Activated CD8-positive, alpha-beta T cell treated with anti-CD3 and anti-CD28 coated beads, Interleukin-2, amount 10 ng/mL, durations not matched to agents 7 days and 5 days (primary cell): ENCODE measurements at places on chromosomes 2 and 18.
A peak's percentile ranks its signal among the peaks of the same experiment; 100 is the strongest.

DNA sequence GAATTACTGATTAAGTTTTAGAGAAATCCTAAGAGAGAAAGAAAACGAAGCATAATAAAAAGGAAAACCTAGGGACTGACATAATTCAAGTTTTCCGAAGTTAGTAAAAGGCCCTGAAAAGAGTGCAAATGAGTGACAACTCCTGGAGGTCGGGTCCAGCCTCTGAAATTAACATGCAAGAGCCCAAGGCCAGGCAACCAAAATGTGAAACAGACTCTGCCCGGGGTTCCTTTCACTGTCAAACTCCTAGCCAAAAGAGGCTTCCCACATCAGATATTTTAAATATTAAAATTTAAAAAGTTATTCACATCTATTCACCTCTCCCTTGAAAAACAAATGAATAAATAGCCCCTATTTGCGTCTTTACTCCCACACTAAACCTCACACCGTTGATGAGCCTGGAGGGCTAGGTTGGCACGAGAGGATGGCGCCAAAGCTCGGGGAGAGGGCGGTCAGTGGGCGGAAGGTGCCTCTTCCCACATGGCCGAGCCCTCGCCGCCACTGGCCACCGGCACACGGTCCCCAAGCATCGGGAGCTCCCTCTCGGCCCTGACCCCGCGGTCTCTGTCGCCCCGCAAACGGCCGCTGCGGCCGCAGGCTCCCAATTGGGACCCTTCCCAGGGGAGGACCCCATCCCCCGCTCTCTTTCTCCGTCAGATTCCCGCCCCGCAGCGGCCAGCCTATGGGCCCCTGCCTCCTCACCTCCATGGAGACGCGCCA is 630 bp downstream of the PPM1G start:
- peak; percentile 45 for DNase-seq

DNA sequence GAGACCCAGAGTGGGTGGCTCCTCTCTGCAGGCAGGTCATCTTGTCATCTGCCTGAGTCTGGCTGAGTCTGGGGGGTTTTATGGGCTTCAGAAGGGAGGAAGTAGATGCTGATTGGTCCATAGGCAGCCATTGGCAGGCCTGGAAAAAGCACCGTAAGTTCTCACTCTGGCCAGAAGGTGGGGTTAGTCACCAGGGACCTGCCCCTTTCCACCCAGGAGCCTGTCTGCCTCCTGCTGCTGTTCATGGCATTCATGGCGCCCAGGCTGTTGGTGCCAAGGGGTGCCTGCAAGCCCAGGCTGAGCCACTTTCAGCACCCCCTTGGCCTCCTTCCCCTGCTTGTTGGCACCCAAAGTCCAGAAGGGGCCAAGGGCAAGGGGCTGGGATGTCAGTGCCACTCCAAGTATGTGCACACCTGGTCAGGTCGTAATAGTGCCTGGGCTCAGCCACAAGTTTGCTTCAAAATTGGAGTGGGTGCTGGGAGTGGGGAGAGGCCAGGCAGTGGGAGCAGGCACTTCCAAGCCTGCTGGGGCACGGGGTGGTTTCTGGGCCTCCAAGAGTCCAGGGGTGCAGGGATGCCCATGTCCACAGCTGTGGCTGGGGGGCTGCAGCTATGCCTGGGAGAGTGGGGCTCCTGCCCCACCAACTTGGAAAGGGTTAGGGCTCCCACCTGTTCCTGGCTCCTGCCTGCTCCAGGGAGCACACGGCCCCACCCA is 178.1 kb downstream of the FAM210A start:
- no peak for DNase-seq

- peak; percentile 42 for DNase-seq
Measured at GRCh38 chr2:218010140-218010983, 7.6 kb upstream of the TNS1 start.

GRCh38 chr2:200184748-200185627 is 121.5 kb upstream of the SPATS2L start:
- no peak for DNase-seq

- no peak for DNase-seq
Measured at GRCh38 chr2:152464851-152465470, 130.0 kb downstream of the FMNL2 start.

DNA sequence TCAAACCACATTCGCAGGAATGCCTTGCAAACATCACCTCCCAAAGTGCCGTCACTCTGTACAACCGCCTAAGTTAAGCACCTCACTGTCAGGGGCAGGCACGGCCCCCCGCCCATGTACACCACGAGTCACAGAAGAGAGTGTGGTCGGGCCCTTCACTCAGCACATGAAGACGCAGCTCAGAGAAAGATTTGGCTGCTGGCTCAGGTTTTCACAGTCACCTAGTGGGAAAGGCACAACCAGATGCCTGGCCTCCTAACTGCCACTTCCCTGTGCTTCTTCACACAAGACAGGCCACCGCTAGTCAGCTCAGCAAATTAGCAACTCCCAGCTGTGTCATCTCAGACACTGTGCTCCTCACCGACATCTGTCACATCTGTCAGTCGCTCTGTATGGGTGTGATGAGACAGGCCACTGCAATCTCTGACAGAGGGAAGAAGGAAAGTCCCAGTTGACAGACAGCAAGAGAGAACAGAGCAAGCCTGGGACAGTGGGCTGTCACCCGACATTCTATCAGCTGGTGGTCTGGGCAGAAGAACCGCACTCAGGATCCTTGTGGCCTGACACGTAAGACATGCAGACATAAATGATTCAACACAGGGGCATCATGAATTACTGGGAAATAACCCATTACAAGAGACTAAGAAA is 60.8 kb downstream of the CRACDL start:
- DNase-seq: no peak

- DNase-seq: no peak
Measured at GRCh38 chr2:84964406-84965191, 6.4 kb upstream of the KCMF1 start.

DNA sequence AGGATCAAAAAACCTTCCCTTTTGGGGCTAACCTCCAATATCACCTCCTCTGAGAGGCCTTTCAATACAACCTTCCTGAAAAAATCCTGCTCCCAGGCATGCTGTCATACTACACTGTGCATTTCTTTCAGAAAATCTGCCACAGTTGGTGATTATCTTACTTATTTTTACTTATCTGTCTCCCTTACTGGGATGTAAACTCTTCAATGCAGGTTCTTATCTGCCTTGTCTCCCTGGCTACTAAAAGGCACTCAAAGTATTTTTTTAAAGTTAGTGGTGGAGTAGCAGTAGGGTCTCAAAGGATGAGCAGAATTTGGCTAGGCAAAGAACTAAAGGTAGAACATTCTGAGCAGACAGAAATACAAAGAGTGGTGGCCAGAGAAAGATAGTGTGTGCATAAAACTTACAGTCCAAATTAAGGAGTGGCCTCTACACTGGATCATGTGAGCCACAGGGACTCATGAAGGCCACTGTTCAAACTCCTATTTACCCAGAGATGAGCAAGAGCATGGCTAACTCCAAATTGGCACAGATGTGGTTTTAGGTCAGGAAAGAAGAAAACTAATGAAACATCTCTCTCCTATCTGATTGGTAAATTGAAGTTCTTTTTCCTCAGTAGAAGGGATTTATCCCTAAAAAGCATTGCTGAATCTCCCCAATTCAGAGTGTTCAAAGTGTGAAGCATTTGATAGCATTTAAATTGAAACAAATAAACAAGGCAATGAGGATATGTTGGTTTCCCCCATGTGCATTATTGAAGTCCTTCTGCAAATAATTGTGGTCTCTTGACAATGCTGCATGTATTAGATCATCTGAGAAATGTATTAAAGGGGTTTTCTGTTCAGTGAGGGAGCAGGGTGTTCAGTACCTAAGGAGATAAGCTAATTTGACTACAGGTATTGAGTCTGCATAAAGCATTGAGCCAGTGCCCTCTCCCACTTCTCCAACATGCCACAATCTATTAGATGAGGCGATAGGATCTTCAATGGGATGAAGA is 285.5 kb downstream of the MREG start:
- no peak for DNase-seq

DNA sequence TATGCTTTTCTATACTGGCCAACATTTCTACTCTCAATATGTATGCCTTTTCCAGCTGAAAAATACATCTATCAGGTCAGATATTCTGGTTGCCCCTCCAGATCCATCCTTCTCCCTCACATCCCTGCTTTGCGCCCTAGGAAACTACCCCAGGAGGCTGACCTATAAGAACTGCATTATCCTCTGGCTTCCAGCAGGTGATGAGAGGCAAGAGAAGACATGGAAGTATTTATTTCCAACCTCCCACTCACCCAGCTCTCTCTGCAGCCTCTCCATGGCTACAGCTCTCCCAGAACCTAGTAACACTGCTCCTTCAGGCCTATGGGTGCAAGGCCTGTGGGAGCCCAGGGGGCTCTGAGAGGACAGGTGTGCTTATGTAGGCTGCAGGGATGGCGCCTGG is 42.9 kb downstream of the ARID5A start:
- no peak for DNase-seq

DNA sequence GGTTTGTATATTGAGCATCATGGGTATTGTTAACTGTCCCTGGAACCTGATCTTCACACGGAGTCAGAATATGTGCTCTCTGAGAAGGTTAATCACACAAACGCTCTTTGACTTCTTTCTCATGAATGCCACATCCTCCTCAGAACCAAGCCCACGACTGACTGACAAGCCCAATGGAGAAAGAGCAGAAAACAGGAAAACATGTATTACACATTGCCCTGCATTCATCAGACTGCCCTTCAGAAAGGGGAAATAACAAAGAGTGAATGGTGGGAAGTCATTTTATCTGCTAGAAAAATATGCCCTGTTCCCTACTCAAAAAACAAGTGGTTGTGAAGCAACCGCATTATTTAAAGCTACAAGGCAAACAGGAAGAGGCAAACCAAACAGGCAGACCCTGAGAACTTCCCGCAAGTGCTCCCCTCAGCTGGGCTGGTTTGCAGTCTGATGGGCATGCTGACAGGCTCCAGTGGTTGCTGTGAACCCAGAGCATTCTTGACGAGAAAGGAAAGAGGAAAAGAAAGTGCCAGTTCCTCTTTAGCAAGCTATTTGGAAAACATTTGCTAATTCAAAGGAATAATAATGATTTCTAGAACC is 172.9 kb upstream of the SETBP1 start:
- DNase-seq: peak; percentile 66

- no peak for DNase-seq
Measured at GRCh38 chr2:71742953-71743601, 289.7 kb downstream of the DYSF start.

DNA sequence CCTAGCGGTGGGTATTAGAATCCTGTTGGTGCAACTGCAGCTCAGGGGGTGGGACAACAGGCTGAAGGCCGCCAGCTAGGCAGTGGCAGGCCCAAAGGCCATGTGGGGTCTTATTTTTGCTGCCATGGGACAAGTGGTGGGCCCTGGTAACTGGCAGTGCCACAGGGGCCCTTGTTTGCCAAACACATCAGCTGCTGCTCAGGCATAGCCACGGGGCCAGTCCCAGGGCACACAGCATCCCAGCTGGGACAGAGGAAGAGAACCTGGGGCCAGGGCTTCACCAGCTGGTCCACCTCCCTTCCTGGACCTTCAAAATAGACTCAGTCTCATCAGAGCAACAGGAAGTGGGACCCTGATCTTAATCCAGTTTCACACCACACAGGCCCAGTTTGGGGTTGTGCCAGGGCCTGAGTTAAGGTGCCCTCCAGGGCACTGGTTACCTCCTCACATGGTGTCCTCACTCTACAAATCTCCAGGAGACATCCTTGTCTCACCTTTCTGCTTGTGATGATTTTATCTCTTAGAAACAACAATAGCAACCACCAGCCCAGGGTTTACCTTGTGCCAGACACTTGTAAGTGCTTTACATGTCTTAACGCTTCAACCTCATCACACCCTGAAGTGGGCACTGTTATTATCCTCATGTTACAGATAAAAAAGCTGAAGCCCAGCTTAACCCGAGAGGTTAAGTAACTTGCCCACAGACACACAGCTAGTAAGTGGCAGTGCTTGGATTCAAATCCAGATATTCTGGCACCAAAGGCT is 98.5 kb downstream of the GYPC start:
- DNase-seq: no peak

GRCh38 chr18:53281406-53281805 is 941.4 kb downstream of the DCC start:
- DNase-seq: no peak

DNA sequence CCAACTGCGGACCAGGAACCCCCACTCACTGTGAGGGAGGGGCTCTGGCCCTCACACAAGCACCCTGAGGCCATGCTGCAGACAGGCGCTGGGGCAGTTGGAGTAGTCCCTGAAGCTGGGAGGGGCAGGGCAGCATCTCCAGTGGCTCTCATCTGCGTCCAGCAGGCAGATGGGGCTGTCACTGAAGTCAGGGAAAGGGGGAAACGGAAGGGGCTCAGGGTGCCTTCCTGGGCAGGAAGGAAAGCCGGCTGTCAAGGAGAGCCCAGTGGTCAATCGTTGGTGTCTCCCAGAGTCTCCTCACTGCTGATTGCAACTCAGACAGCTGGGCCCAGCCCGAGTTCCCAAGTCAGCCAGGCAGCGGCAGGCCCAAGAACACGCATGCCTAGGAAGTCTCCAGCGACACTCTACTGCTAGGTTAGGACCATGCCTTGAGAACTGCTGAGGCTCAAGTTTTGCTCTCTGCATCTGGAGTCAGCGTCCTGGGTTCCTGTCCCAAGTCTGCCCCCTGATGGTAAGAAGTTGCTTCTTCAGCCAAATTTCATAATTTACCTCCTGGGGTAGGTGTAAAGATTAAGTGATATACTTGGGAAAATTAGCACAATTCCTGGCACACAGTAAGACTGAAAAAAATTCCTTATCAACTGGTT is 27.4 kb upstream of the NMUR1 start:
- peak; percentile 80 for DNase-seq
